Fibroblast of skin of abdomen (primary cell): ENCODE measurements at places on chromosomes 2 and 18.
A peak's percentile ranks its signal among the peaks of the same experiment; 100 is the strongest.

DNA sequence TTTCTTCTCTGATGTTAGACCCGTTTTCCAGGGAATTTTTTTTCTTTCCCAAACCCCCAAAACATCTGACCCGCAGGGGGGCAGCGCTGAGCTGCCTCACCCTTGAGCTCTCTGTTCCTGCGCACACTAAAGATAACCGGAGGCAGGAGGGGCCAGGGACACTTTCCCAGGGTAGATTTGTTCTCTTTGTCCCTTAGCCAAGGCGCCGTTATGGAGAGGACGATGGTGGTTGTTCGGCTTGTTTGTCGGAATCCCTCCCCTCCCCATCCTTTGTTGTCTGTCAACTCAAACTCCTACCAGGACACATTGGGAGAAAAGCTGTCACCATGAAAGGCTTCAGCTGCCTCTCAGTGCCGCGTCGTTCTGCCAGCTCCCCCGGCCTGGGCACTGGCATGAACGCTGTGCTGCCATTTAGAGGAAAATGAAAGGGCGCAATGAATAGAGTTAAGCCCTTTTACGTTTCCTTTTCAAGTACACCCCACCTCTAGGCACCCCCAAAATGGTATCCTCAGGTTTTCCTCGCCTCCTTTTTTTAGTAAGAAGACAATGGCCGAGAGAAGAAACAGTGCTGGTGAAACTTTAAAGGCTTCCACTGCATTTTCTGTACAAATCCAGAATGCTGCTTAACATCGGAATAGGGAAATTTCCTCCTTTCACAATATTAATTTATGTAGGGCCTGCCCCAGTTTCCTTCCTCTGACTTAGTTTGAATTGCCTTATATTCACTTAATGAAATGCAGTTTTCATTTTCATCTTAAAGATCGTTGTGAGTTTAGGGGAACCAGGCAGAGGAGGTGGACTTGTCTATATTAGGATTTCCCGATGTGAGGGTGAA is 62.1 kb downstream of the RND3 start:
- no peak for DNase-seq

- DNase-seq: no peak
Measured at GRCh38 chr2:70944111-70944690, 8.5 kb downstream of the ATP6V1B1 start.

DNA sequence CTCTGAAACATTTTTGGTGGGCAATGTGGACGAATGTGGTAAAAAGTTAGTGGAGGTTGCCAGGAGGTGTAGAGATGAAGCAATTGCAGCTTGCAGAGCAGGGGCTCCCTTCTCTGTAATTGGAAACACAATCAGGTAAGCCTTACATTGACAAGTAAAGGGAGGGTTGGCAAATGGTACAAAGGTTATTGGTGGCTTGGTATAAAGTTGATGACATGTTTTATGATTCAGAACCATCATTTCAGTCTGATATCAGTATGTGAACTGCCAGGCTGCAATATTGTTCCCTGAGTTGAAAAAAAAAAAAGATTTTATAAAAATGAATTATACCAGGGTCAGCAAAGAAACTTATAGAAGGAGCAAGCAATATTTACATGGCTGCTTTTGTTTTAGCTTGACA is 14.4 kb upstream of the DLX1 start:
- DNase-seq: no peak

GRCh38 chr2:20432714-20433113 is 14.2 kb upstream of the RHOB start:
- DNase-seq: no peak

GRCh38 chr18:45802814-45803492 is 22.5 kb upstream of the SIGLEC15 start:
- DNase-seq: peak; percentile 98

DNA sequence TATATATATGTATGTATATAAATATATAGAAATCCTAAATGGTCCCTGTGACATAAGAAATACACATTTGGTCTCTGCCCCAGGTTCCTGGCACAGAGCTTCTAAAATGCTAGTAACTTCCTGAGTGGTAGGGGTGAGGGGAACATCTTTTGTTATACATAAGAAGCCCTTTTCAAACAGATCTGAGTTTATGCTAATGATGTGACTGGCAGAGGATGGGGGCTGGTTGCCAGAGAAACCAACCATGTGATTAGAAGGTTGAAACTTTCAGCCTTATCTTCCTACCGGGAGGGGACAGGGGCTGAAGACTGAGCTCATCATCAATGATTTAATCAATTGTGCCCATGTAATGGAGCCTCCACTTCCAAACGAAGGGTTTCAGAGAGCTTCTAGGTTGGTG is 16.3 kb downstream of the MFSD2B start:
- no peak for DNase-seq

- DNase-seq: no peak
Measured at GRCh38 chr2:69641471-69641870, 2.1 kb downstream of the AAK1 start.

GRCh38 chr2:152513681-152514080 is 178.7 kb downstream of the FMNL2 start:
- peak; percentile 70 for DNase-seq

DNA sequence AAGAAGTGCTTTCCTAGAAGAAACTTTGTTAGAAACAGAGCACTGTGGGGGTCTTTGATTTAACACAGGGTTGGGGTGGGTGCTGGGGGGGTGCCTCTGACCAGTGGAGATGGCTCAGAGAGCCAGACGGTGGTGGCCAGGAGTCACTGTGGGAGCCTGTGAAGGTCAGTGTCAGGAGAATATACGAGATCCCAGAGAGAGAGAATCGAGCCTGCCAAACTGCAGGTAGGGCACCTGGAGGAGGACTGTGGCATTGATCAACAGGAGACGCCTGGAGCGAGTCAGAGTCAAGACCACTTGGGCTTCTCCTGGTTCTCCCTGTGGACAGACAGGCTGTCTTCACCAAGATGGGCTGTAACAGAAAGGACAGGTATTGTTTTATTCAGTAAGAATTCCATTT is 136.5 kb upstream of the TWIST2 start:
- DNase-seq: no peak

DNA sequence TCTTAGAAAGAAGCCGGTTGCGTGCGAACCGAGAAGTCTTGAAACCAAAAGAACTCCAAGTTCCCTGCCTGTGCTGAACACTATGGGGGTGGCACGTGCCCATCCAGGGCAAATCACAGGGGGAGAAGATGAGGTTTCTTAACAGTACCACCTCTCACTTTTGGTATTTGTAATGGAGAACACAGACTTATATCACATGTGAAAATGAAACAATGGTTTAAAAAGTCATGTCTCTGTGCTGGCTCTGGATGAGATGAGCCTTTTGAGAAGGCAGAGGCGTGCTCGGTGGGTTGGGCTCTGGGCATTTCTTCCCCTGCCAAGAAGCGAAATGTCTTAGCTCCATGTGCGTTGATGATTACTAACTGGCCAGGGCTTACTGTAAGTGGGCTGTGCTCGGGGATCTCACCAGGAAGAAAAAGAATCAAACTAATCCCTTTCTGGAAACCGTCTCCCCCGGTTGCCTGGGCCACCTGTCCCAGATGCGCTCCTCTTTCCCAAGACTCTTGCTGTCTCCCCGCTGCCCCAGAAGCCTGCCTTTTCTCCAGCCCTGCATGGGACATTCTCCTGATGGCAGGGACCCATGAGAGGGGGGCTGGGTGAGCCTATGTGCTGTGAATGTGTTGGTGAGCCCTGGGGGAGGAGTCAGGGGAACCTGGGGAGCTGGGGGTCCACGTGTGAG is 252.9 kb downstream of the PRKCE start:
- no peak for DNase-seq

DNA sequence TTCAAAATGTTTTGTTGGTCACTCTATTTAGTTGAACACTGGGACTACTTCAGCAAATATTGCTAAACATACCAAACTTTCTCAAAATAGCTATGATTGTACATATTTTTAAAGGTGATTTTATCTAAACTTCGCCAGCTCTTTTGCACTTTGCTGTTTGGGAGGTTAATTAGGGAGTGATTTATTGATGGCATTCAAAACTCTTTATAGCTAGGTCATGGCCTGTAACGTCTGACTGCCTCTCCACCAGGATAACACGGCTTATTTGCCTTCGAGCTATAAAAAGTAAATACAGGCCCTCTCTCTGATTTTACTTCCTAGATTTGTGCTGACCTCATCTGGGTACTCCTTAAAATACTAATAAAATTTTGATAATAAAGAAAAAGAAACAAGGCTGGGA is 931.9 kb downstream of the DCDC2C start:
- DNase-seq: no peak
